ENCODE measurements at places on chromosomes 1 and 21.

DNA sequence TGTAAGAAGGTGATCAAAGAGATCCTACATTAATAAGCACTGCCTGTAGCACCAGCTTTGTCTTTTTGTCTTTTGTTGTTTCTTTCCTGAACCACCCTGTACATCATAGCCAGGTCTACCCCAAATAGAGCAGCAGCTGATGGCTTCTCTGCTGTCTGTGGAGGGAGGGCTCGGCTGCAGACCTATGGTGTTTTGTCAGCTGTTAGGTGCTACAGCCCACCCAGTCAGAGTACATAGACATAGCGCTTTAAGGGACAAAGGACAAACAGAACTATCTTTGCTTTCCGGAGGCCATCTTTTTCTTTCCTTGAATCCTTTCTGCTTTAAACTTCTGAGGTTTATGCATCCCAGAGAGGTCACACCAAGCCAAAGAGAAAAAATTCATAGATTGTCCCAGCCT lies 258.1 kb downstream of the ZNF648 start:
- no peak for DNase-seq

DNA sequence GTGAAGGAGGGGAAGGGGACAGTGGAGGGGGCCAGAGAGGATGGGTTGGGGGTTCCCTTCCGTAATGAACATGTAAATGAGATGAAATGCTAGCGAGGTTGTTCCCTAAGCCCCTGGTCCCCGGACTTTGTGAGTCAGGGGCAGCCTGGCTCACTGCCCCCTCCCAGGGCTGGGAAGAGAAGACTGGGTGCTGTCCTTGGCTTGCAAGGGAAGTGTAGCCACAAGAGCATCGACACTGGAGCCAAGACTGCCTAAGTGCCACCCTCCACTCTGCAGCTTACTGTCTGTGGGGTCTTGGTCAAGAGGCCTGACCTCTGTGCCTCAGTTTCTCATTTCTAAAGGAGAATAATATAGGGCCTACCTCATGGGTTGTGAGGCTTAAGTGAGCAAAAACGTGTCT lies 483 bp downstream of the PEAR1 start:
- peak; percentile 27 for DNase-seq

DNA sequence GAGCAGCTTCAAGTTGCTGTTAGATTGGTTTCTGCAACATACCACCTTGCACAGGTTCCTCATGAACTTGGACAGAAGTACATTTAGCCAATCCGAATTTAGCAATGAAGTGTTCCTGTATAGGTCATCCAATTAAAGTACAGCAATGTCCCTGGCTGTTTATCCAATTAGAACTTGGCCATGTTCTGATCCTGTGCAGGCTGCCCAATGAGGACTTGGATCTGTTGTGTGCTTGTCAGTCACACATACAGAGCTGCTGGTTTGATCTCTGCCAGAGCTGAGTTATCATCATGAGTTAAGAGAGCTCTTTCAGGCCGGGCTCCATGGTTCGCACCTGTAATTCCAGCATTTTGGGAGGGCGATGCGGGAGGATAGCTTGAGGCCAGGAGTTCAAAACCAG lies 22.0 kb upstream of the IFNLR1 start:
- peak; percentile 66 for DNase-seq

DNA sequence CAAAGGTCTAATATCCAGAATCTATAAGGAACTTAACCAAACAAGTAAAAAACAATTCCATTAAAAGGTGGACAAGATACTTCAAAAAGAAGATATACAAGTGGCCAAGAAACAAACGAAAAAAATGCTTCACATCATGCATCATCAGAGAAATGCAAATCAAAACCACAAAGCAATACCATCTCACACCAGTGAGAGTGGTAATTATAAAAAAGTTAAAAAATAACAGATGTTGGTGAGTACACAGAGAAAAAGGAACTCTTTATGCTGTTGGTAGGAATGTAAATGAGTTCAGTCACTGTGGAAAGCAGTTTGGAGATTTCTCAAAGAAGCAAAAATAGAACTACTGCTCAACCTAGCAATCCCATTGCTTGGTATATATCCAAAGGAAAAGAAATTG lies 218.6 kb downstream of the SLC44A5 start:
- no peak for DNase-seq

DNA sequence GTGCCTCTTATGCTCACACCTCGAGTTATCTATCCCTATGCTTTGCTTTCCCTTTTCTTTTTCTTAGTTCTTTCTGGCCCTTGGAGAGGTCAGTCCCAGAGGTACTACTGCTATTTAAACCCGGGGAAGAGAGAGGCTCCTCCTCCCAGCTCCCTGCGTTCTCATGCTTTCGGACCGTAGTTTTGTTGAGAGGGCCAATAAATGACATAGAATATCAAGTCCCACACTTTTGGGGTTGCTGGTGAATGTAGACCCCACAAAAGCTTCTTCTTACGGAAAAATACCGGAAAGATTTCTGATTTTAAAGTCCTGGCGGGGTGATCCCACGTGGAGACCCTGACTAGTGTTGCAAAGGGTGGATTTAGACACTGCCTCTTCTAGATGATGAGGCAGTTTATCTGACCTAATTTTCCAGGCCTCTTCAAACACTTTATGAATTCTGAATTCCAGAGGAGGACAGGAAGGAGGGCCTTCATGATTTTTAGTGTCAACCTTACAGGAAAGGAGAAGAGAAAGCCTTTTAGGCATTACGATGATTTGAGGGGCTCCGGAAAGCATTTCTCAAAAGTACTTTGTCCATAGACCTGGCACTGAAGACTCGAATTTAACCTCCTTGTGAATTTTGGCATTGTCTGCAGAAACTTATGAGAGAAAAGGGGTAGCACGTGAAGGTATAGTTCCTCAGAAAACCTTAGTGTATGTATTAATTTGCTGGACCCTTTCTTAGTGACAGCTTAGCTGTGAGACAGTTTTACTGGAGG lies 694 bp downstream of the TMEM167B start:
- DNase-seq, result peak; percentile 75

DNA sequence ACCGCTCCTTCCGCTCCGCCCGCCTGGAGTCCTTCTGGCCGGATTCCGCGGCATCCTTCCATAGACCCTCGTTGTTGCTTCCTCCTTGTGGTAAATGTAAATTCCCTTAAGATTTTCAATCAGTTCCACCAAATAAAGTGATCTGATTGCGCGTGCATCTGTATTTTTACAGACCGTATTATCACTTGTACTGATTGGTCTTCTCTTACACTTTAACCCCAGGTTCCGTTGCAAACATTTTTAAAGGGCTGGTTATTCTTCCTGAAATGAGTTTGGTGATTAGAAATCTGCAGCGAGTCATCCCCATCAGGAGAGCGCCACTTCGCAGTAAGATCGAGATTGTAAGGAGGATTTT lies 483 bp downstream of the YBEY start:
- DNase-seq, result peak; percentile 50

DNA sequence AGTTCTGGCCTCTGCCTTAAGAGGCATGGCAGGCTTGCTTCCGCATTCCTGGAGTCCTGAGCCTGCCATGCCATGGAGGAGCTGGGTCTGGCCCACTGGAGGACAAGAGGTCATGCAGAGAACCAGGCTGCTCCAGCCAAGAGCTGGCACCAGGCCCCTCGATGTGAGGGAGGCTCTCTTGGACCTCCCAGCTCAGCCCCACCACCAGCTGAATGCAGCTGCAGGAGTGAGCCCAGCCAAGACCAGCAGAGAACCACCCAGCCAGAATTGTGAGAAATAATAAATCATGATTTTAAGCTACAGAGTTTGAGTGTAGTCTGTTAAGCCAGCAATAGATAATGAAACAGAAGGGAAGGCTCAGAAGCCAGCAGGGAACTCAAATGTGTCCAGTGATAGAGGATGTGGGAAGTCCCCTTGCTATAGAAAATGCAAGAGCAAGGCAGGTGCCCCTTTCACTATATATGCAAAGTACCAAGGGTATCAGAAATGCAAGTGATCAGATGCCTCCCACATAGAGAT lies 118.4 kb downstream of the HIVEP3 start:
- DNase-seq, result no peak

- no peak for DNase-seq
These were observed 2.7 kb upstream of the ADAMTS1 start for GRCh38 chr21:26847921-26848320.

- peak; percentile 70 for DNase-seq
These were observed 4.8 kb downstream of the FOXJ3 start for GRCh38 chr1:42330215-42330614.

- DNase-seq, result no peak
These were observed 502.3 kb downstream of the NUF2 start for GRCh38 chr1:163824006-163824405.

DNA sequence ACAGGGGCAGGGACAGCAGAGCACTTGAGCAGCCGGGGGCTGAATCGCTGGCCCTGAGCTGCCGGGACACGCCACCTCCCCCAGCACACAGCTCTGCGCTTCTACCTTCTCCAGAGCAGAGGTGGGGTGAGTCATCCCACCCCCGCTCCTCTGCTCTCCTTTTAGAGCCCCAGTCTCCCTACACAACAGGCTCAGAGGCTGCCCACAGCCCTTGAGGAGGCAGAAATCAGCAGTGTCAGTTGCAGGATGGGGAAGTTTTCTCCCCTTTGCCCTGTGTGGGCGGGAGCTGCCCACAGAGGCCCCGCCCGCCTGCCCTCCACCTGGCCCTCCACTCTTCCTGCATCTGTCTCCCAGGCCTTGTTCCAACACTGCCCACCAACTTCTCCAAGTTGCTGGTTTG lies 94.6 kb downstream of the STUM start:
- DNase-seq, result peak; percentile 23

DNA sequence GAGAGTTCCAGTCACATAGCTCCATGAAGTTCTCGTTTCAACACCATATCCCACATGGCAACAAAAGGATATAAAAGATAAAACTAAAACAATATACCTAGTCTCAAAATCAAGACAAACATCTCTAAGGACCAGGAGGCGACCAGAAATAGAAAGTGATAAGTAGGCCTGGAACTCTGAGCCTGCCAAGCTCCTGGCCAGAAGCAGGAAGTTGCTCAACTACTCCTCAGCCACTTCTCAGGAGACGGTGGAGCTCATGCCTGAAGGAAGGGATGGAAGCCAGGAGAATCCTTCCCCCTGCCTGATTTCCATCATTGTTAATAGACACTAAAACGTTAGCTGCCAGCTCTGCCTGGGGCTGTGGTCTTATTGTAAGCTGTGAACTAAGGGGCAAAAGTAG lies 94.7 kb downstream of the DISP1 start:
- no peak for DNase-seq

DNA sequence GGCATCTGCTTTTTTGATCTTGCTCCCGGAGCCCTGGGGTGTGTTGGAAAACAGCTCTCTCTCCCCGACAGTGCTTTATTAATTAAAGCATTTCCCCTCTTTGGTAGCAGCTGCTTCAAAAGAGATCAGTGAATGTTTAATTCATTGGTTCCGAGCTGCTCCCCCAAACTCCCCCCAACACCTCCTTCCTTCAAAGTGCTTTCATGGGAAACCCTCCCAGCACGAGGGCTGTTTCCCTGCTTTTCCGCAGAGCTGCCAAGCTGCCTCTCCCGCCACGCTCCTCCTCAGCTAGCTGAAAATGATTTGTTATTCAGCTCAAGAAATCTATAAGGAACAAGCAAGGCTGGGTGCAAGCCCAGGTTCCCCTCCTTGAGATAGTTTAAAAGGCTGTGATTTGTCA lies 40.0 kb upstream of the DISP3 start:
- no peak for DNase-seq

DNA sequence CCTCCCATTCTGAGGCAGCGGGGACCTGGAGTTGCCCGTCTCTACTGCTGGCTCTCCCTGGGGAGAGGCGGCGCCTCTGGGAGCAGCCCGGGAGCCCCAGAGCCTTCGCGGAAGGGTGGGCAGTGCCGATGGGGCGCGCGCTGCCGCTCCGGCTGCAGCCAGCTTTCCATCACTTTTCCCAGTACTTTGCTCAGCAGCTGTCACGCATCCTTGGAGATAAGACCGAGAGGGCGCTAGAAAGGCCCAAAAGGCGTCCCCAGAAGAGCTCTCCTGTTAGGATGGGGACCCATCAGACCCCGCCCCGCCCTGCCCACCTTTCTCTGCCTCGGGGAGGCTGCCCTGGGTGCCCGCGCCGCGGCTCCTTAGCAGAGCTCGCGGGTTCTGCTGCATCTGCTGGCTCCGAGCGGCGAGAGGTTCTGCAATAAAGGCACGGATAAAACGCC lies 534 bp downstream of the KCNH1 start:
- peak; percentile 81 for DNase-seq
